Lung microvascular endothelial cell (primary cell): ENCODE measurements at places on chromosomes 1 and 21. TPM values are rescaled to one million over a fixed set of nuclear protein-coding genes. Genes with fewer than 3 reads are reported as not detected.

Gene DMBX1
- not detected in 2 replicates for total RNA-seq

Gene ATP5PB
- total RNA-seq = 123 and 150 TPM in 2 replicates

Gene SLC16A4
- 0.20 and 0.65 TPM in 2 replicates for total RNA-seq

Gene ERICH3
- total RNA-seq = not detected in 2 replicates

Gene HES3
- total RNA-seq = not detected in 2 replicates

Gene SYT14
- under 0.01 TPM in 1 of 2 replicates, not detected in the other for total RNA-seq

Gene KCNJ6
- total RNA-seq = under 0.01 TPM in 1 of 2 replicates, not detected in the other

Gene LCE1D
- total RNA-seq = not detected in 2 replicates

Gene C8B
- not detected in 2 replicates for total RNA-seq

Gene PM20D1
- under 0.01 TPM in 1 of 2 replicates, not detected in the other for total RNA-seq

Gene AMPD1
- not detected in 2 replicates for total RNA-seq

Gene LRRC38
- total RNA-seq = 0.22 and 0.40 TPM in 2 replicates

Gene UAP1
- total RNA-seq = 37.9 and 41.2 TPM in 2 replicates

Gene GOLT1A
- total RNA-seq = under 0.01 TPM in 2 replicates

Gene UMODL1
- total RNA-seq = not detected in 2 replicates

Gene NBPF20
- total RNA-seq = 1.1 and 1.8 TPM in 2 replicates

Gene DCDC2B
- total RNA-seq = not detected in 2 replicates

Gene RIMS3
- 0.20 and 0.22 TPM in 2 replicates for total RNA-seq

Gene BEND5
- 0.87 and 1.4 TPM in 2 replicates for total RNA-seq

Gene C4BPA
- not detected in 2 replicates for total RNA-seq

Gene GLRX2
- total RNA-seq = 3.7 and 6.7 TPM in 2 replicates

Gene FAM163A
- total RNA-seq = under 0.01 and 0.22 TPM in 2 replicates

Gene SLAMF8
- total RNA-seq = not detected in 2 replicates

Gene PALMD
- 22.2 and 30.3 TPM in 2 replicates for total RNA-seq

Gene C1orf105
- total RNA-seq = not detected in 2 replicates

Gene TACSTD2
- total RNA-seq = 9.6 and 56.2 TPM in 2 replicates

Gene CD1E
- total RNA-seq = not detected in 2 replicates

Gene RBM11
- total RNA-seq = under 0.01 TPM in 1 of 2 replicates, not detected in the other

Gene IQCC
- total RNA-seq = 0.65 and 0.79 TPM in 2 replicates

Gene OR2G2
- not detected in 2 replicates for total RNA-seq

Gene TP73
- total RNA-seq = under 0.01 TPM in 1 of 2 replicates, not detected in the other
